ENCODE measurements at places on chromosomes 6 and 20.

DNA sequence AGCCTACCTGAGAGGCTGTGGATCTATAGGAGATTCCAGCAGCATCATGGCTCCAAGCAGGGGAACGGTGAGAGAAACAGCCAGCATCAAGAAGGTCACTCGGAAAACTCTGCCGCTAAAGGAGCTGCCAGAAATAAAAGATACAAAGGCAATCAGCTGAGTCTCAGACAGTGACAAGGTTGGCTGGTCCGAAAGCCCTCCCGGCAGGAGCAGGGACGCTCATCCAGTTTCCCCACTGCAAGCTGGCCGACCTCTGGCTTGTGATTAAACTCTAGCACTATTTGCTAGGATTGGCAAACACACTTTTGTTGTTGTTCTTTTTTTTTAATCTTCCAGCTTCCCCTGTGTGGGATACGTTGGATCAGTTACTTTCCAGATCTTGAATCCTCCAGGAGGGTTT lies 8.7 kb downstream of the APMAP start:
- DNase-seq, result no peak

DNA sequence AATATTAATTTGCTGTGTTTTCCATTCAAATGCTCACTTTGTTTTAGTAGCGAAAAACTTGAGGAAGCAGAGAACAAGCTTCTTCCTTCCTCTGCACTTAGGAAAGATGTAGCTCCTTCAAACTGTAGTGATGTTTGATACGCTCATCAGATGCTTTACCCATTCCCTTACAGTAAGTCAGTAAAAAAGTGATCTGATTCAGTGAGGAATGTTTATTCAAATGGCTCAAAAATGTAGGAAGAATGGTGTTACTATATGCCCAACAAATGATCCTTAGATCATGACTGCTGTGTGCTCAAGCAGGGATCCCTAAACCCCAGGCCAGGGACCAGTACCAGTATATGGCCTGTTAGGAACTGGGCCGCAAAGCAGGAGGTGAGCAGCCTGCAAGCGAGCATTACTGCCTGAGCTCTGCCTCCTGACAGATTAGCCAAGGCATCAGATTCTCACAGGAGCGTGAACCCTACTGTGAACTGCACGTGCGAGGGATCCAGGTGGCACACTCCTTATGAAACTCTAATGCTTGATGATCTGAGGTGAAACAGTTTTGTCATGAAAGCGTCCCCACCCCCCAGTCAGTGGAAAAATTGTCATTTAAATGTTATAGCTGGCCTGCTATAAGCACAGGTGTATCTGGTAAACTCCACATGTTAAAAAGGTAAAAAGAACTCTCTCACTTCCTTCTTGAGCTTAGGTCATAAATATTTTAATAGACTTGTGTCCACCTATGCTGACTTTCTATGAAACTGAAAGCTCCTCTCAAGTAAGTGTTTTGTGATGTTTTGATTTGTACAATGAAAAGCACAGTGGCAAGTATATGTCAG lies 187.2 kb downstream of the FOXC1 start:
- DNase-seq, result no peak

GRCh38 chr6:162290846-162291465 lies 436.6 kb downstream of the PRKN start:
- no peak for DNase-seq

- DNase-seq, result no peak
Observed at GRCh38 chr6:69232496-69232895, 564.3 kb downstream of the LMBRD1 start.

DNA sequence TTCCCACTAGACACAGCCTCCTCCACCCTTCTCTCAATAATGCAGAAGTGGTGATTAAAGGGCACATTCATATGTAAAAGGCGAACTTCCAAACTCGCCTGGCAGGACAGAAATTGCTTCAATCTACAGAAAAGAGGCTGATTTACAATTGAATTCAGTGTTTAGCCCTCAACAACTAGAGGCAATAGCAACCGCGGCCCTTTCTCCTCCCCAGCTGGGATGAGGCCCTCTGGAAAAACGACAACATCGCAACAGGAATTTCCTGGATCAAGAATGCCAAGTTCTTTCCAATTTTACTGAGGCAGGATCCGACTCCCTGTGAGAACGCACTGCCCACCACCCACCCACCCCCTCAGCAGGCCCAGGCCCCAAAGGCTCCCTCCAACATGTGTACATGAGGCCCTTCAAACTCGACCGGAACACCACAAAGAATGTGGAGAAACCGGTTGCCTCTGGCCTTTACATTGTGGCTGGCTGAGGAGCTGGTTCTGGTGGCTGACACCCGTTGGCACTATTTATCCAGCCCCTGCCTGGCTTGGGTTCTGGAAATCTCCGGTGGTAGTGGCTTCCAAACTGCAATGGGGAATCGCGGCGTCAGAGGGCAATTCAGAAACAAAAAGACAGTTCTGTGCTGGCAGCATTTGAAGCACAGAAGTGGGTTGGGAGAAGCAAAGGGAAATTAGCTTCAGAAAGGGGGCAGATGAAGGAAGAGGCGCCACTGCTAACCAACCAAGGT lies 36.8 kb downstream of the ZMYND8 start:
- no peak for DNase-seq

DNA sequence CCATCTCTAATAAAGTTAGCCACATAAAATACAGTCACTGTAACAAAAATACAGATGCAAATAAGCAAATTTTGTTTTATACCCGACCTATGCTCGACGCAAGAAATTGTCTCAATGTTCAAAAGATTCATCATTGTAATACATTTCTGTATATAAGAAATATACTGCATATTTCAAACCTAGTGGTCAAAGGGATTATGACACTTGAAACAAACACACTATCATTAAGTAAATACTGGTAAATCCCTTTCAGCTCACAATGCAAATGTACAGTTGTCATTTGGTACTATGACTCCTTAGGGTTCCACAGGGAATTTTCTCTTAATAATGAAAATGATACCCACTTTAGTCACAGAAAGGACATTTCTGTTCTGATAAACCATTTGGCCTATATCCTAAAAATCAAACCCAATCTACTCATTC lies 2.2 kb downstream of the HIVEP2 start:
- DNase-seq, result no peak

GRCh38 chr6:13537527-13537897 lies 36.9 kb upstream of the SIRT5 start:
- no peak for DNase-seq

- no peak for DNase-seq
Observed at GRCh38 chr6:85364344-85364743, 85.5 kb upstream of the NT5E start.
